ENCODE measurements at places on chromosomes 4 and X.

GRCh38 chrX:35726176-35726575 lies 72.0 kb upstream of the MAGEB16 start:
- no peak for DNase-seq

- no peak for DNase-seq
Measured at GRCh38 chrX:40444798-40445496, 135.8 kb upstream of the ATP6AP2 start.

DNA sequence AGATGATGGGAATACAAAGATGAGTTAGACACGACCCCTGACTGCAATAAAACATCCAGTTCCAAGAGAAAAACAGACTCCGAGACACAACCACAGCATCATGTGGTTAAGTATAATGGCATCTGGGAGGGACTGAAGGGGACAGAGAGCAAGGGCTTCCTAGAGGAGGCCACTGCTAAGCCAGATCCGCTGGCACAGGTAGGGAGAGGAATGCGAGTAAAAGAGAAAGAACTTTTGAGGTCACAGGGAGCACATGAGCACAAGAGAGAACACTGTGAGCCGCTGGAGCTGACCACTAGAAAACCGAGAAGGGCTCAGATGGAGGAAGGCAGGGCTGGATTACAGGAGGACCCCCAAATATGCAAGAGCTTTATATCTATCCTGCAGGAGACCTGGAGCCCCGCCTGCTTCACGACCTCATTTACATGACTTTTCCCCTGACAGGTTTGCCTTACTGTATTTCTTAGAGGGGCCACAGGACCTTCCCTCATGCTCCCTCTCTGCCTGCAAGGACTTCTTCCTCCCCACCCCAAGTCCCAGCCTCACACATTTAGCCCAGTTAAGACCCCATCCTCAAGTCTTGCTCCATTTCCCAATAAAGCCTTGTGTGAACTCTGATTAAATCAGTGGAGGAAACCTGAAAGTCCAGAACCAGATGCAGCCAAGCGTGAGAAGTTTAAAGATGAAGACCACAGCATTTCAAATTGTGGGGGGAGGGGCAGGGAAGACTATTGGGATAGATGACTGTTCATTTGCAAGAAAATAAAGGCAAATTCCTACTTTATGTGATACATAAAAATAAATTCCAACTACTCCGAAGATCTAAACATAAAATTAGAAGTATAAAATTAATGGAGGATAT lies 29.6 kb downstream of the MFAP3L start:
- no peak for DNase-seq

GRCh38 chr4:140529434-140529833 lies 5.5 kb downstream of the ELMOD2 start:
- no peak for DNase-seq

DNA sequence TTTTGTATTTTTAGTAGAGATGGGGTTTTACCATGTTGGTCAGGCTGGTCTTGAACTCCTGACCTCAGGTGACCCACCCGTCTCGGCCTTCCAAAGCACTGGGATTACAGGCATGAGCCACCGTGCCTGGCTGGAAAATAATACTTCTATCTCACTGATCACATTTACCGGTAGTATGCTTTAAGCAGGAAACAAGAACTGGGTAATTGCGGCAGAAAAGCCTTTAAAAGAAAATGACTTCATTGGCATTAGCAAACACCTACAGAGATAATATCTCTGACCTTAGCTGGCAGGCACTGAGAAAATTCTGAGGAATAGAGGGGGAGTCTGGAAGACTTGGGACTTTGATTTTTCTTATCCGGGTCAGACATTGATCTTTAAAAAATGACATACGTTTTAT lies 78.5 kb downstream of the SHROOM3 start:
- no peak for DNase-seq

DNA sequence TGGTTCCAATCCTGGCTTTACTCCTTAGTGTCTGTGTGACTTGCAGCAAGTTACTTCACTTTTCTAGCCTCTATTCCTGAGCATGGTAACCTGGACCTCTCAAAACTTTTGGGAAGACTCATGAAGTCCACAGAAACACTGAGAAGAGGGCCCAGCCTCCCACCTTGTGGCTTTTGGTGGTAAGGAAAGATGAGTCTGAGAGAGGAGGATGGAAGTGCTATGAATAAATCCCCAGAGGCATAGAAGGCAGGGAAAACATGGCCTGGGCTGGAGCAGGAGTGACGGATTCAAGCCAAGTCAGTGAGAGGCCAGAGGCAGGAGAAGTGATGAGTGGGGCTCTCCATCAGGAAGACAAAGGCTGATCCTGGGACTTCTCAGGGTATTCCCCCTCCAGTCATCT lies 10.9 kb upstream of the MAGEA4 start:
- no peak for DNase-seq

DNA sequence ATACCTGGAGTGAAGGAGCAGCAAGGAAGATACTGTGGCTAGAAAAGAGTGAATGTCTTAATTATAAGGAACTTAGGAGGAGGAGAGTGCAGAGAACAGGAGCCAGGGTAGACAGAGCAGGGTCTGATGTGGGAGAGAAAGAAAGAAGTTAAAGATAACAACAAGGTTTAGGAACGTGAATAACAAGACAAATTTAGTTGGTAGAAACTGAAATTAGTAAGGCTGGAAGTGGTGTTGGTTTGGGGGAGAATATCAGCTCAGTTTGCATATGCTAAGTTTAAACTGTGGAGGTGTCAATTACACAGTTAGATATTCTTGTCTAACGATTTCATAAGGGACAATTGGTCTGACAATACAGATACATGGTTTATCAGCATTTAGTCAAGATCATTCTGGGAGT lies 1123.7 kb upstream of the PABPC4L start:
- no peak for DNase-seq

DNA sequence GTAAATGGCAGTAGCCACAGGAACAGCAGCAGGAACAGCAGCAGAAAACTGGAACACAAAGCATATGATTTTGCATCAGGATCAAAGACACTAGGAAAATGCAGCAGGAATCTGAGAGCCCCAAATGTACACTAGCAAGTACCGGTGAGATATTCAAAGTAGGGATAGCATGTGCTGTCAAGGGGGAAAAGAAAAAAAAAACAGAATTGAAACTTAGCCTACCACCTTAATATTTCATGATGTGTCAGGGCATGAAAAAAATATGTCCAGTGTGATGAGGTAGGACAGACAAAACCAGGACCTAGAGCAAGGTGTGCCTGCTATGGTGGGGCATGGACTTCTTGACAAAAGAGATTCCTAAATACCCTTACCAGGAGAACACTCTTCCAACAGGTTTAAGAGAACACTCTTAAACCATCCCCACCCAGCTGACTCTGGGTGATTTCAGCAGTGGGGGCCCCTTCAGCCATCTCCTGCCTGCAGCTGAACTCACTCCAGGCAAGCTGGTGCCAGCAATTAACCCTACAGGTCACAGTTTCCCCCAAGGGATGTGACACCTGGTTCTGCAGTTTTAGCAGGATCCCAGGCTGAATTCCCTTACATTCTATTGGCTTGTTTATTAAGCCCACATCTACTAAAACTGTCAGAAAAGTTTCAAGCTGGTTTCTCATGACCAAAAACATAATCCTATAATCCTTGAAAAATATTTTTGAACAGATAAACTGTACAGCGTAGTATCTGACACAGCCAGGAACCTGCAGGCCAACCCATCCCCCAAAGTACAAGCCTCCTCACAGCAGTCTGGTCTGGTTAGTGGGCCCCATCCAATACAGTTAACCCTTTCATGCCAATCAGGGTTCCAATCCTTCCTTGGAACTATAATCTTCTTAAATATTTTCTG lies 62.9 kb upstream of the FMR1 start:
- DNase-seq, result no peak

GRCh38 chr4:22962295-22962694 lies 269.6 kb downstream of the GBA3 start:
- DNase-seq, result no peak

GRCh38 chrX:13428053-13428786 lies 108.4 kb upstream of the ATXN3L start:
- no peak for DNase-seq

GRCh38 chr4:168731006-168731636 lies 234.3 kb downstream of the PALLD start:
- DNase-seq, result no peak

GRCh38 chr4:80062527-80062926 lies 10.5 kb downstream of the ANTXR2 start:
- no peak for DNase-seq

- DNase-seq, result no peak
Measured at GRCh38 chrX:92209936-92210335, 430.8 kb downstream of the PCDH11X start.

DNA sequence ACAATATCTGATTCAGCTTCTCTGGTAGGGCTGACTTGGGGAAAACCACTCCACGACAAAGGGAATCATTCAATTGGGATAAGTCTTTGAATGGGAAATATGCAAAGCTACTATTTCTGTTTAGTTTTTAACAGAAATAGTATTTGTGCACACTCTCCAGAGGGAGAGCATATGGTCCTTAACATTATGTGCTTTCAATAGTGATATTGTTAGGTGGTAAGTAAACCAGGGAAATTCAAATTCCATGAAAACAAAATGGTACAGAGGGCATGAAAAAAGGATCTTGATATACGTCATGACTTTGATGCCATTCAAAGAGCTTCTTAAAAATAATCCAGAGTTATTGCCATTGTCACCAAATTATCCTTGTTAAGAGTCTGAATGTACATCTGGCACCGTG lies 47.1 kb upstream of the CITED1 start:
- no peak for DNase-seq

GRCh38 chr4:107743532-107743931 lies 23.5 kb upstream of the PAPSS1 start:
- DNase-seq, result no peak

DNA sequence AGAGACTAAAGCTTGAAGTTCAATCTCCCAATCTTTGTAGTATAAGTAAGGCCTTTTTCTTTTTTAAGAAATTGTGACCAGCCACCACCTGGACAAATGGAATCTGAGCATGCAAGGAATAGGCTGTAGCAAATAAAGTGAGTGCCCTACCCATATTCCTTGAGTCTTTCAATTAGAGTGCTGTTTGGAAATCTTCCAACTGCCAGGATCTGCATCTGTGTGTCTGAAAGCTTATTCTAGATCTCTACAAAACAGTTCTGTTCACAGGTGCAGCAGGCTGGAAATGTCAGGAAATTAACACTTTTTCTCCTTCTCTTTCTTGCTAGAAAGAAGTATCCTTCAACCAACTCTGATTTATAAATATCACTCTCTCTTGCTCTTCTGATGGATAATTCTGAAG lies 76.7 kb upstream of the NDST3 start:
- no peak for DNase-seq

DNA sequence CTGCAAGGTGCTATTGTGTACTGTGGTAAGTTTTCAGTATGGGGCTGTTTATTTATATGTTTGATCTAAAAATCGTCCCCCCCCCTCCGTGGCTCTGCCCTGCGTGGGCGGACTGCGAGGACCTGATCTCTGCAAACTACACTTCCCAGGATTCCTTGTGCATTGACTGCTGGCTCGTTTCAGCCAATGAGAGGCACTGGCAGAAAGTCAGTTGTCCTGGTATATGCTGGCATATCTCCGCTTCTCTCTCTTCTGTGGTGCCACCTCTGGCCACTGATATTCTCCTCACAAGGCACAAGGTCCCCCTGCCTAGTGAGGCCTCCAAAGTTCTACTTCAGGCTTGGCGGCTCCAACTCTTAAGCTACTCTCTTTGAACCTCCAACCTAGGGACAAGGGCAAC lies 168.8 kb upstream of the ZFP42 start:
- DNase-seq, result no peak

DNA sequence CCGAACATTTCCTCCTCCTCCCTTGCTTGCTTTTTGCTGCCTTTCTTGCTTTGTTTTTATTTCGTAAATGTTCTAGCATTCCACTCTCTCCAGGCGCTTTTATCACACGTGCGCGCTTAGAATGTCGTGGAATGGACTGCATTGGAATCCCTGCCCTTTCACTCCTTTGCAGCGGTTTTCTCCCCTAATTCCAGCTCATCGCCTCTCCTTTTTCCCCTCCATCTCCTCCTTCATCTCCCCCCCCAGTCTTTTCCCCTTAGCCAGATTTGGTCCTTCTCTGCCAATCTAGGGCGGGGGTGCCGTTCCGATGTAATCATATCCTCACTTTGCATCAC lies 579 bp downstream of the OGT start:
- no peak for DNase-seq

DNA sequence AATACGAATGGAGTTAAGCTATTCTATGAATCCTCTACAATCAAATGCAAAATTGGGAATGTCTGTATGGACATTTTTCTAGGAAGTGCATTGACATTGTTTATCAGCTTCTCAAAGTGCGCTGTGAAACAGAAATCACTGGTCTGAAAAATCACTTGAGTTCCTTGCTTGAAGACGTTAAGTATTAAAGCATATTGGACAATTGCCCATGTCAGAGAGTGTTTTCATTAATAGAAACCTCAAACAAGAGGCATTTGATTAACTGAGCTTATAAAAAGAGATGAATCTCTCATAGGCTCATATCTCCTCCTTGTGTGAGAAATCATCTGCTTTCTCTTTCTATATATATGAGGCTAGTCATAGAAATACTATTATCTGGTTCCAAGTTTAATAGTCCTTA lies 692.1 kb upstream of the POU3F4 start:
- DNase-seq, result no peak

DNA sequence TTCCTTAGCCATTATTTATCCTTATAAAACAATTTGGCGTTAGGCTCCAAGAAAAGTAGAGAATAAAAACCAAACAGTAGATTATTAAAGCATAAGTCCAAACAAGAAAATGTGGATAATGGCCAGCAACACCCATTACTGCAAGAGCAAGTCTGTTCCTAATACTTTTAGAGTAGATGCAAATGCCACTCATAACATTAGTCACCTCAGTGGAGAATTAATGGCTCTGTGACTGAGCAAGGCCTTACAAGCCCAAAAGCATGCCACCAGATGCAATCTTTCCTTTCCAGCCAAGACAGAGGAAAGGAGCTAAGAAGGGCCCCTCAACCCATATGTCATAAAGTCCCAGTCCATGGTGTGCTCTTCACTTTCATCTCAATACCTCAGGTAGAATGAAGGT lies 373.8 kb downstream of the OPHN1 start:
- no peak for DNase-seq

DNA sequence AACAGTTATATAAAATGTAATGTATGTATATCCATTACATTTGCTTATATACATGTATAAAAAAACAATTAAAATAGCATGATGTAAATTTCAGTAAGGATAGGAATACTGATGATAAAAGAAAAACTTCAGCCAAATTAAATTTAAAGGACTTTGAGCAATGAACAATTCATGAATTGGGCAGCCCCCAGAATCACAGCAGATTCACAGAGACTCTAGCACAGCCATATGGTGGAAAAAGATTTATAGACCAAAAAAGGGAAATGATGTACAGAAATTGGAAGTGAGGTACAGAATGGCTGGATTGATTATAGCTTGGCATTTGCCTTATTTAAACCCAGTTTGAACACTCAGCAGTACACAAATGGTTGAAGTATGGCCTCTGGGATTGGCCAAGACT lies 34.7 kb upstream of the RAB40AL start:
- no peak for DNase-seq

DNA sequence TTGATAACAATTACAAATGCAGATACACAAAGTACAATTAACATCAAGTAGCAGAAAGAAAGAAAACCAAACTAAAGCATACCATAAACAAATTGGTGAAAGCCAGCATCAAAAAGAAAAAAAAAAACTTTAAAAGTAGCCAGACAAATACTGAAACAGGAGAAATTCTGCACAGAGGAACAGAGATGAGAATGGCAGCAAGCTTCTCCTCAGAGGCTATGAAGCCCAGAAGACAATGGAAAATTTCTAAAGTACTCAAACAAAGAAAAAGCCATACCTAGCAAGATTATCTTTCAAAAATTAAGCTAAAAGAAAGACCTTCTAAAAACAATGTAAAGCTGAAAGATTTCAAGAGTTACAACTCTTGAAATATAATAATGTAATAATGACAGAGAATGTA lies 471.3 kb downstream of the SPOCK3 start:
- DNase-seq, result no peak

Measured in activated T-helper 1 cell treated with anti-CD3 and anti-CD28 coated beads, Interleukin-2, amount 50 U/mL, for 16 hours (primary cell).